Activated effector memory CD4-positive, alpha-beta T cell treated with anti-CD3 and anti-CD28 coated beads, Interleukin-2, amount 50 U/mL, for 16 hours (primary cell): ENCODE measurements at places on chromosomes 5 and 9.

DNA sequence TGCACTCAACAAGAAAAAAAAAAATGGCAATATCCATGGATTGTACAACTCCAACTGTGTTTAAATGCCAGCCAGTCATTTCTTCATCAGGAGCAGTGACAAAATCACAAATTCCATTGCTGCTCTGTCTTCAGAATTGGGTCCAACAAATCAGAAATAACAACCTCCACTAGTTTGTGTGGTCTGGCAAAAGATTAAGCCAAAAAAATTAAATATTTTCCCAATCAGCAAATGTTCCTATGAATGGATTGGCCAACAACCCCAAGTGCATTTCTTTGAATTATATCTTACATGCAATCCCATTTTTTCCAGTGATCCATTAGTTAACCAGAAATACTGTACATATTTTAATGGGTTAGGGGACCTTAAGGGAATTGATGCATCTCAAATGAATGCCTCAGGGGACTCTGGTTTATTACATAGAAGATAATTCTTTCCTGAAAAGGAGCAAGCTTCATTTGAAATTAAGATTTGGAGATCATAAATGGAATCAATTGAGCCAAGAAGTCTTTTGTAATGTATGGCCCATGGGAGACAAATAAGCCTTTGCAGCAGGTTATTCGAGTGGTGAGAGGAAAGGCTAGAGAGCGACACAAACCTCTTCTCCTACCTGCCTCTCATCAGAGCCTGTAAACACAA is 131.8 kb downstream of the TLE1 start:
- no peak for DNase-seq

DNA sequence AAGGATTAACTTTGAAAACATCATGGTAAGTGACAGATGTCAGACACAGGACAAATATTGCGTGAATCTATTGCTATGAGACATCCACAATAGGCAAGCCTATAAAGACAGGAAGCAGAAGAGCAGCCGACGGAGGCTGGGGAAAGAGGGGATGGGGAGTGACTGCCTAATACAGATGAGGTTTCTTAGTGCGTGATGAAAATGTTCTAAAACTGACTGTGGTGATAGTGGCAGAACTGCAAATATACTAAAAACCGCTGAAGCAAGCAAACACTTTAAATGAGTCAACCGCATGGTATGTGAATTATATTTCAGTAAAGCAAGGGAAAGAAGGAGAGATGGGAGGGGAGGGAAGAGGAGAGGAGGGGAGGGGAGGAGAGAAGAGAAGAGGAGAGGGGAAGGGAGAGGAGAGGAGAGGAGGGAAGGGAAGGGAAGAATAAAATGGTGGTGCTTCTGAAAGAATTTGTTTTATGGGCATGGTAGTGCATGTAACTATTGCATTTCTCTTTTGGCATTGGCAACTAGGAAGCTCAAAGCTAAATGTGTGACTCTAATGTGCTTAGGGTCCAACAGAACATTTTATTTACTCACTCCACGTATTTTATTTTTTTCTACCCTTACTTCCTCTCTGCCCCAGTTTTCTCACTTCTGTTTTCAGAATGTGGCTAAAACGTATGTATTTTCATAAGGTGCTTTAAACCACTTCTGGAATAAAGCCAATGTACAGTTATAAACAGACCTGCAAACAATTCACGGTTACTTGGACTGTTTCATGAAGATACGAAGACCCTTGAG is 21.3 kb downstream of the AKNA start:
- DNase-seq: peak; percentile 65

- DNase-seq: no peak
Observed at GRCh38 chr5:10194083-10194482, 55.6 kb downstream of the ATPSCKMT start.

DNA sequence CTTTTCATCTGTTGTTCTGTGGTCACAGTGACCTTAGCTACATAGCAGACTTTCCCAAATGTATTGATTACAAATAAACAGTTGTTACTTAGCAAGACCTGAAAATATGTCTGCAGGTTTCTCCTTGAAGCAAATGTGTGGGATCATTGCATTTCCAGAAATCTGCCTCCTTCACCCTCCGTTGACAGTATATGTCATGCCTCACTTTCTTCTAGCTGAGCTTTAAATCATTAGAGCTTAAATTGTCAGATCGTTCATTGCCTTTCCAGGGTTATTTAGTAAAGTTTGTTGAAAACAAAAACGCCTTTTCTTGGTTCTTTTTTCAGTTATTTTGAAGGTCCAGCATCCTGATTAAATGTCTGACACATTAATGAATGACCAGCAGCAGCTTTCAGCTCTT is 2.3 kb upstream of the MAML1 start:
- DNase-seq: no peak
